Stimulated activated naive CD4-positive, alpha-beta T cell treated with Interleukin-2 at 50 U/mL for 16 hours (primary cell): ENCODE measurements at places on chromosomes 7 and 10.

DNA sequence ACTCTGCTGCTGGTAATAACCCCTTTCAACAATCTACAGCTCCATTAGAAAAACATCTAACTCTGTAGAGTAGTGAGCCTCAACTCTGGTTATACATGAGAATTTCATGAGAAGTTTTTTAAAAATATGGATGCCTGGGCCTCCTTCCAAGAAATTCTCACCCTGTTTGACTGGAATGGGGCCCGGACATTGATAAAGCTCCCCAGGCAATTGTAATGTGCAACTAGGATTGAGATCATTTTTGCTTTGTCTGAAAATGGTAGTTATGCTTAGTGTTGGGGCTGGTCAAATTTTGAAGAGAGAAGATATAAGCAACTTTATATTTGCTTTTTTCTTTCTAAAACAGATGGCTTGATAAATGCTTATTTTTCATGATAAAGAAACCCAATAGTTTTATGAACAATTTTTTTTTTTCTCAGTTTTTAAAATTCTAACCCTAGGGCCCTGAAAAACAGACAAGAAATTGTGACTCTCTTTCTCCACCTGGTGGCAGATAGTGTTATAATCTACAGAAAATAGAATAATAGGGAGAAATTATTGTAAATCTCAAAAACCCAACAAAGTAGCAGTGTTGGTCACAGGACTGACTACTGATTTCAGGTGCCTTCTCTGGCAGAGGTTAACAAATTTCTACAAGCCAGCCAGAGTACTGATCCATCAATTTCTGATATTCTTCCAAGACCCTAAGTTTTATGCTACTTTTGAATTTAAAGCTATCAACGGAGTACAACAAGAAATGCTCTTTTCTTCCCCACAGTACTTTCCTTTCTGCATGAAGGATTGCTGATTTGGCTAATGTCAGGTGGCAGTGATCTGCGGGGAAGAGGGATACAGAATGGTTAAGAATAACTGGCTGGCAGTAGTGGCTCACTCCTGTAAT is 174.8 kb downstream of the DKK1 start:
- DNase-seq, result no peak

GRCh38 chr10:91144961-91145360 is 75.5 kb upstream of the PCGF5 start:
- DNase-seq, result no peak

DNA sequence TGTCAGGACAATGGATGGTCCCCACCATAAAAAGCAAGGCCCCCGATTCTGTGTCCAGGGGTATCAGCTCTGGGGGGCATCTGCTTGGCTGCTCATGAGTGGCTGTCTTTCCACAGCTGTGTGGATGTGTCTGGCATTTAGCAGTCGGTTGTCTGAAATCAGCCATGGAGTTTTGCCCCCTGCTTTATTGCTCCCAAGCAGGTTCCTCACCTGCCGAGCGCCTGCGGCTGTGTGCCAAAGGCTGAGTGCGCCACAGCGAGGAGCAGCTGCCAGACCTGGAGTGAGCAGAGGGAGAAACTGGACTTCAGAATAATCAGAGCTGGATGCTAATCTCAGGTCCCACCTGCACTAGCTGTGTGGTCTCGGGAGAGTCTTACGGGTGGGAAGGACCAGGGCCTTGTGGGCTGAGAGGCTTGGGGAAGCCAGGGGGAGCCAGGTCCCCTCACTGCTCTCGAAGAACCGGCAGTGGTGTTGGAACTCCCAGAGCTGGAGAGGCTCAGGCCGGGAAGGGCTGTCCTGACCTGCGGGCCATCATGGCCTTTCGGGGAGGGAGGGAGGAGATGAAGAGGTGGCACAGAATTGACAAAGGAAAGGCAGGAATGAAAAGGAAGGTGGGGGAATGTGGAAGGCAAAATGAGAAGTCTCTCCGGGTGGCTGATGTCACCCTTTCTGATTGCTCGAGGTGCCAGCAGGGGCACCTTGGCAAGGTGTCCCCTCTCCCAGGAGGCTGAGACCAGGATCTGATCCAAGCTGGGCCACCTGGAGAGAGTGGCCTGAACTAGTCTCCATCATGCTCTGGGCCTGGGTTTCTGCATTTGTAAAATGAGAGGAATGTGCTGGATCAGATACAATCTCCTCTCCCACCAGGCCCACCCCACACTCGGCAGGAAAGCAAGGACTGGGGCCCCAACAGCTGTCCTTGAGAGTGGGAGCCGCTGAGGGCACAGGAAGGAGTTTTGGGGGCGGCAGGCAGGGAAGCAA is 30.2 kb upstream of the LEP start:
- DNase-seq, result no peak

GRCh38 chr10:112711366-112711765 is 238.7 kb upstream of the TCF7L2 start:
- DNase-seq, result no peak

DNA sequence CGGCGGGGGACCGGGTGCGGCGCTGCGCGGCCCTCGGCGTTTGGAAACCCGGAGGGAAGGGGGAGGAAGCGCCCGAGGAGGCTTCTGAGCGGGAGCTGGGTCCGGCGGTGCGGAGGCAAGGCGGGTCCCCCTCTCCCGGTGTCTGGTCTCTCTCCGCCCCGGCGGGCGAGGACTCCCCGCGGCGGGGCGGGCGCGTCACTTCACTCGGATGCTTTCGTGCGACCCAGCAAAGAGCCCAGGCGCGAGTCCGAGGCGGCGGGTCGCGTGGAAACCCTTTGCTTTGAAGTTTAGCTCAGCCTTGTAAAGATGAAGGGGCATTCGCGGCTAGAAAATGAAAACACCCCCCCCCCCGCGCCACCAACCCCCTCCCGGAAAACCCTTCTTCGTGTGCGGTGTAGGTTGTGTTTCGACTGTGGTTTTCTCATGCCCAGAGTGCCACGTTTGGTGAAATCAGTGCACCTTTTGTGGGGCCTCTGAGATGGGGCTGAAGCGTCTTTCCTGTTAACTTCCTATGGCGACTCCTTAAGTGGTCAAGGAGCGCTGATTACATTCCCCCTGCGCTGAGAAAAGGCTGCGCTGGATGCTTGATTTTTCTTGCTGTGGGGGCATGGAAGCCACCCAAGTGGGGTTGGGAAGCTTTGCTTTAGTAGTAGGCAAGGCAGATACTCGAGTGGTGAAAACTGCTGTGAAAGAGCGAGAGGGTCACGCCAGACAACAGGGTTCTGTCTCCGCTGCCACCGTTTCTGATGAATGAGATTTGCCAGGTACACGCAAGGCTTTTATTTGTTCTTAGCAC is 876 bp downstream of the GNAI1 start:
- DNase-seq, result no peak

DNA sequence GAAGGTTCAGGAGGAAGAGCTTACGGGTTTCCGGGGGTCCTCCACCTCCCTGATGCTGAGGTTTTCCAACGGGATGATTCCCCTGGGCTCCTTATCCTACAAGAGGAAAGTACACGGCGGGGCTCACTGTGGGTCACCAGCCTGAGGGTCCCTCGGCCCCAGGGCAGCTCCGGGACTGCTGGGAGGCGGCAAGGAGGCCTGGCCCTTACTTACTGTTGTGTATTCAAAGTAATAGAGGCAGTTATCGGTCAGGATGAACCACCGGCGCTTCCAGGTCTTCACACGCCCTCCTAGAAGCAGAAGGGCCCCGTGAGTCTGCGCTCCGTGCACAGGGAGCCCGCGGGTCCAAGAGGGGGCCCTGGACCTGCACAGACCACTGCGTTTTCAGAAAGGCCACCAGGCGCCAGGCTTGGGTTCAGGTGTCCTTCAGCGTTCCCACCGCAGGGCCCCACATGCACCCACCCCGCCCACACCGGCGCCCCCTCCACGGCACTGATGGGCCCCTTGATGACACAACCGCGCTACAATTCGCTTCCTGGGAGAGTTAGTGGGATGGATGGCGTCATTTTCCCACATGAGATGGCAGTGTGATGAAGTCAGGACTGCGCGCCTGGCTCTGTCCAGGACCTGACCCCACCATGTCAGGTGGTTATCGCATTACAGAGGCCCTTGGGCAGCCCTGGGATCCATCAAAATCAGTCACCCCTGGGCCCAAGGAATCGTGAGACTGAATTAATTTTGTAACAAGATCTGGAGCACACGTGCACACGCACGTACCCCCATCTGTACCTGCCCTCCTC is 106.7 kb downstream of the CYTH3 start:
- no peak for DNase-seq

DNA sequence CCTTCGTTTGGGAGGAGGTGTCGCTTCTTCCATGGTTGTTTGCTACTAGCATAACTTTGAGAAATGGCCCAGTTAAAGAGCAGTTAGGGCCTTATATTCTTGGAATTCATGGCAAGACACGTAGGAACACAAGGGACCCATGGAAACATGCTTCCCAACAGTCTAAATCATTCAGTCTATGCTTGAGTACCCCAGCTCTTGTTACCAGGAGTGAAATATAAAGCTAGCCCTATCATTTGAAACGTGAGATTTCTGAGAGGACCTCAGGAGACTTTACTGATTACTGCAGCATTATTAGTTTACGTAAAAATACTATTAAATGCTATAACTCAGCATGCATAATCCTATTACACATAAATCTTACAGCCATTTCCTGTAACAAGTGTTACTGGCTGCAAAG is 328.6 kb upstream of the CDC14C start:
- DNase-seq, result no peak
